ENCODE measurements at places on chromosomes 6 and 20.

- DNase-seq, result no peak
Observed at GRCh38 chr20:41837669-41838224, 219.6 kb upstream of the CHD6 start.

GRCh38 chr20:37986873-37987601 lies 46.2 kb downstream of the TTI1 start:
- DNase-seq, result no peak

DNA sequence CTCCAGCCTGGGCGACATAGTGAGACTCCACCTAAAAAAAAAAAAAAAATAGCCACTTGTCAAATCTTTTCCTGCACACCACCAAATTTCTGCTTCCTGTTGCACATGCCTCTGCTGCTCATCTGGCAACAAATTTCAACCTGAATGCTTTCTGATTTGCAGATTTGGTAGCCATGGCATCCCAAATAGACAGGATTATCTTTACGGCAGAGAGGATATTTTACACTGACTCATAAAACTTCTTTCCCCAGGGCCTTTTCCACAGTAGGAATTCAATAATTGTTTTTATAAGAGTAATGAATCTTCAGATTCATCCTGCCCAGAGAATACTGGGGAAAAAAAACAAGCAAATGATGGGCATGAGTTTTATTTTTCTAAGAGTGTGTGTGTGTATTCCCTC lies 264.6 kb downstream of the FRK start:
- no peak for DNase-seq

DNA sequence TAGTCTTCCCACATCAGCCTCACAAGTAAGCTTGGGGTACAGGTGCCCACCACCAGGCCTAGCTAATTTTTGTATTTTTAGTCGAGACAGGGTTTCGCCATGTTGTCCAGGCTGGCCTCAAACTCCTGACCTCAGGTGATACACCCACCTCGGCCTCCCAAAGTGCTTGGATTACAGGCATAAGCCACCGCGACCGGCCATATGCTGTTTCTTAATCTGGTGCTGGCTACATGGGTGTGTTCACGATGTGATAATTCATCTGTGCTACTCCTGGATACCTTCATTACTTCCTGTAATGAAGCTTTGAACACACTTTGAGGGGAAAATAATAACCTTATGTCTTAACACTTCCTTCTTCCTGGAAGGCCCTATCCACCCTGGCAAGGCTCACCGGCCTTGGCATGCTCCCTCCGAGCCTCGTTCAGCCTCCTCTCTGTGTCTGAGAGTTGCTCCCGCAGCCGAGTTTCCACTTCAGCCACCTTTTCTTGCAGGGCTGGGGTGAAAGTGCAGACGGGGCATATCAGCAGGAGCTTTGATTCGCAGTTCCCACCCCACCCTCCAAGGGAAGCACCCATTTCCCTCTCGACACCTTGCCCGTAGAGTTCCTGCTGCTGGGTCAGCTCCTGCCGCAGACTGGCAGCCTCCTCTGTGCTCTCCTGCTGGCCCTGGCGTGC lies 5.6 kb upstream of the PSORS1C2 start:
- no peak for DNase-seq

DNA sequence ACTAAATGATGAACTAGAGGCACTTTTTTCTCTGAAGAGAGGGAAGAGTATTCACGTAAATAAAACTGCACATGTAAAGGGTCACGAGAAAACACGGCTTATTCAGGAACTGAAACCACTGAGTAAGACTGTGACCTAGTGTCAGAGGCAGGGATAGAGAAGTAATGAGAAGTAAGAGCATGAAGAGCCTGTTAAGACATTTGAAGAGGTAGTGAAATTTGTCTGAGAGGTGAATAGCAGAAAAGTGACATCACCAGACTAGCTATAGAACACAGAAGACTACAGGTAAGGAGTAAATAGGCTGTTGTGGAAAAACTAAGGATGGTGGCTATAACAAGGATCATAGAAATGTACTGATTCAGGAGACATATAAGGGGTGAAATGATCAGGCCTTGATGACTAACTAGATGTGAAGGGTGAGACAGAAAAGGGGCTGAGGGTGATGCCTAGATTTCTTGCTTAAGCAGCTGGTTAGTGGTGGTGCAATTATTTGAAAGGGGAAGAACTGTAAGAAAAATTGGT lies 76.8 kb downstream of the REV3L start:
- DNase-seq, result no peak

DNA sequence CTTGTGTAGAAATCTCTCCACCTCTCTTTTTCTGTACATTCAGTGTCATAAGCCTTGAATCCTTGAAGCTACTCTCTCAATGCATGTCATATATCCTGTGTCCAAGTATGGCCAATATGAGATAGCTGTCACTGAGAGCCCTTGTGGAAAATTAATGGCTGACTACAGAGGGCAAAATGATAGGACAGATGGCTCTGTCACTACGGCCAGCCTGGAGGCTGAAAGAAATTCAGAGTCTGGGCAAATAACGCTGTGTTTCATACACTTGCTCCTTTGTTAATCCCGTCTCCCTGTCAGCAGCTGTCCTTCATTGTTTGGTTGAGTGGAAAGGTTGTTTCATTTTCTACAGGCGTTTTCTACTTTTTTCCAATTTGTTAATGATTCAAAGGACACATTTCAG lies 70.4 kb upstream of the VGLL2 start:
- DNase-seq, result no peak

DNA sequence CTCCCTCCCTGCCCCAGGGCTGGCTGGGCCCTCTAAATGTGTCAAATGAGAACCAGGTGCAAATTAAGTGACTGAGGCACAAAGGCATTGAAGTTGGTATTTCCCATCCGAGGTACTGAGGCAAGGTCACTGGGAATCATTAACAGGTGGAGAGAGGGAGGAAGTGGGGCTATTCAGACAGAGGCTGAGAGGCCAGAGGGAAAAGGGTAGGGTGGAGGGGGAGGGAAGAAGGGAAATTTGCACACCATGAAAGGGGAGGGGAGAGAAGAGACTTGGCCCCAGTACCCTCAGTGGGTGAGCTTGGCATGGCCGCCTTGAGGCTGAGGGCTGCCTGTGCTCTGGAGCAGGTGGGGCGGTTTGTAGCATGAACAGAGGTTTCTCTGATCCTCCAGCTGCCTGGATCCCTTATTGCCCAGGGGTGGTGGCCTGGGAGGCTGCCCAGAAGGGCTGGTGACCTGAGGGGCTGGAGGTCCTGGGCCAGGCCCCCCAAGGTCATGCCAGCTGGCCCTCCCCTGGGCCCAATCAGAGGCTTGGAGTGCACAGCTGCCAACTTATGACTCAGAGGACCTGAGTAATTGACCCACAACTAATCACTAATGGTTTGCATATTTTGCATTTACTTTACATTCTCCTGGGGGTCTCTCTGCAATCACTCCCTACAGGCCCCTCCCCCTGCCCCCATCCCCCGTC lies 40.3 kb upstream of the ZFAND3 start:
- DNase-seq, result no peak

DNA sequence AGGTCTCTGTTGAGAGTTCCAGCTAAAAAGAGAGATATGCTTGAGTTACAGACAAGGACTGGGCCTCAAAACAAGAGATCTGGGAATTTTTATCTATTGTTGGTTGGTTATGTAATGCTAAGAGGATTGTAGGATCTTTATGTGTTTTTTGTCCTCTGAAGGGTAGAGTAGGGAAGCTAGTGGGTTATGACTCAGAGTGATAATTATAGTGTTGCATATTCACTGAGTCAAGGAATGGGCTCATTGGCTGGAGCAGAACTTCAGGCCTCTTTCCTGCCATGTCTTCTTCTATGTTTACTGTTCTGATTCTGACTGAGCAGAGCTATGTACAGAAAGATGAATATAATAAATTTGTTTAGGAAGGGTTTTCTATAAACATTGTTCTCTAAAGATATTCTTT lies 66.1 kb upstream of the NOX3 start:
- DNase-seq, result no peak

DNA sequence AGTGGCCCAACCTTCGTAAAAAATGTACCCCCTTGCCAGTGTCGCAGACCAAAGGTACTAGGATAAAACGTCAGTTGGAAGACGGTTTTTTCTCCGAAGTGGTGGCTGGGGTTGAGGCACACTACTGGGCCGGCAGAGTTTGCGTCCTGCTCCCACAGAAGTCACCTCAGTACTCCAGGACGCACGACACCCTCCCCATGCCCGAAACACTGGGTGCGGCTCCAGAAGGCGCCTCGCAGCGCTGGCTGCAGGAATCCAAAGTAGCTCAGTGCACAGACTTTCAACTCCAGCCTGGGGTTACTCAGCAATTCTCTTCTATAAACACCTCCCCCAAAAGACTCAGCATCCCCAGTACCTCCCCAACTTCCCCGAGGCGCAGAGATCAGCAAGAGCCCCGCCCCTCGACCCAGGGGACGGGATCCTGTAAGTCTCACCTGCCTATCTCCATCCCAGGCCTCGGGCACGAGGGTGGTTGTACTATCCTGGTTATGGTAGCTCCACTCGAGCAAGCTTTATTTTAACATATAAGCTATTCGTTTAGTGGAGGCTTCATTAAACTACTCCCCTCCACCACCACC lies 88.2 kb downstream of the ZFP64 start:
- DNase-seq, result no peak

GRCh38 chr20:44110816-44111568 lies 76.0 kb downstream of the JPH2 start:
- no peak for DNase-seq

DNA sequence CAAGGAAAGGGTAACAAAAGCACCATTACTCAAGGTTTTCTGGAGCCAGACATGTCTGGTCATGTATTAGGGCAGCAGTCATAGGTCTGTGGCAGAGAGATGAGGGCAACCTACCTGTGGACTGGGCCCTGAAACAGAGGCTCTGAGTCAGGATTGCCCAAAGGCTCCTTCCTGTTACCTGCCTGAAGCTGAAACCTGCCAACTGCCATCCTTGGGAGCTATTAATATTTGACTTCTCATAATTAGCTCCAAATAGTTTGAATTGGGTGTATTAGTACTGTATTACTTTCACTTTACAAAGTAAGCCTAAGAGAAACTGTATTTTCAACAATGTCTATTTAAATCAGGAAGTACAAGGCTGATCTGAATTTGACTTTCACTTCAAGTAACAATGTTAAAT lies 72.0 kb upstream of the TBX18 start:
- no peak for DNase-seq

GRCh38 chr20:9409981-9410380 lies 104.4 kb upstream of the LAMP5 start:
- DNase-seq, result no peak

DNA sequence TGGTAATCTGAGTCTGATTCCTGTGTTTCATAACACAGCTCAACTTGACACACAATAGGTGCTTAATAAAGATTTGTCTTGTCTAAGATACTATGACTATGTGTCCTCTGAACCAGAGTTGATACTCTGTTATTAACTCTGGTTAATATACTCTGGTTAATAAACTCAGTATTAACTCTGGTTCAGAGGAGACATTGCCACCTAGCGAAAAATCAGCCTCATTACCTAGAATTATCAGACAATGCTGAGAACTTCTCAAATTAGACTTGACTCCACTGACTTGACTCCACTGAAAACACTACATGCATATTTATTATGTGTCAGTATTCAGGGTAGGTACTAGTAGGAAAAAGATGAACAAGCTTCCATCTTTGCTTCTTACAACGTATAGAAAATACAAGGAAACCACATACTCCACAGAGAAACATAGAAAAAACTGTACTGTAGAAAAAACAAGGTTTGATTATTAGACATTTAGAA lies 73.9 kb downstream of the AHI1 start:
- DNase-seq, result no peak

- DNase-seq, result no peak
Observed at GRCh38 chr6:149031201-149031858, 284.5 kb downstream of the UST start.

GRCh38 chr6:157242791-157243190 lies 80.5 kb downstream of the TMEM242 start:
- DNase-seq, result peak; percentile 41

DNA sequence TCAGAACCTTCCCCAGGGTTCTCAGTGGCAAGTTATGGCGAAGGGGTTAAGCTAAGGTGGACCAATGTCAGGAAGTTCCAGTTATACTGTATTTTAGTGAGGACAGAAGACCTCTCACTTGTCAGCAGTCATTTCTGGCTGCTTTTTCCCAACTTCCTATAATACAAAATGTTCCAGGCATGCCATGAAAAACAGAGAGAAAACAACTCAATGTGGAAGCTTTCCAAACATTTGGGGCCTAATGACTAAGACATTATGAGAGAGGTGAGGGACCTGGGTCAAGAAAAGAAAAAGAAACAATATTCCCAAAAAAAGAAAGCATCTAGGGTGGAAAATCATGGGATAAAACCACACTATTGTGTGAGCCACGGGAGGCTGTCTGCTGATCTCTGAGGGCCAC lies 99.9 kb upstream of the MAP3K4 start:
- no peak for DNase-seq

DNA sequence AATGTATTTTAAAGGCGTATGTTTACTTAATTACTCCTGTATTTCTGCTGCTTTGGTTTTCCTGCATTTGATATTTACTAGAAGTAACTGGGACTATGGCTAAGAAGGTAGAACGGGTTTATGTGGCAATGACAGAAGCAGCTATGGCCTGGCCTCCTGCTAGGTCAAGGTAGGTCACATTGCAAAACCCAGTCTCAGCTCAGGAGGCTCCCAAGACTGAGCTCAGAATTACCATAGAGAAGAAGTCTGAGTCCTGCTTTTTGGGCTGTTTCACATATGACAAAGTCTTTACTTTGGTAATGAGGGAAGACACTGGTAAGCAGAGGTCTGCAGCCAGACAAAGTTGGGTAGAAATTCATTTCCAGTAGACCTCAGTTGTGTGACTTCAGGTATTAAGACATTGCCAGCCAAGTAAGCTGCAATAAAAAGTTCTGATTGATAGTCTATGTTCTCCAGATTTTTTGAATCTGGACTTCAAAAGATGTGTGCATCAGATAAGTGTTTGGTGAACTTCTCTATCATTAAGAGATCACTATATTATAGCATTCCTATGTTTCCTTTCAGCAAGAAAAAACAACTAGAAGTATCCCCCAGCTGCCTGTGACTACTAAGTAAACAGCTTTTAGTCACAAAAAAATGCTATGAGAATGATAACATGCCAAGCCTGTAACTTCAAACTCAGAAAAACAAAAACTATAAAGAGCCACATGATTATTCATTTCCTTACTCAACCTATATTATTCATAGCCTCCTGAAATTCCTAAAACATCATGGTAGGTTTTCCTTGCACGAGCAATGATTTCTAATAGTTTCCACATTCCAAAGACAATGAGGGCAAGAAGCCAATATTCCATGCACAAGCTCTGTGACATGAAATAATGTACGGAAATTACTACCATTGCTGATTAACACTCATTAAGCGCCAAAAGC lies 312.3 kb downstream of the HAO1 start:
- no peak for DNase-seq
